Epithelial cell of umbilical artery (primary cell): ENCODE measurements at places on chromosomes 16 and 17. TPM values are rescaled to one million over a fixed set of nuclear protein-coding genes. Genes with fewer than 3 reads are reported as not detected.

TBC1D3 gene
- not detected in 2 replicates for total RNA-seq

ATF7IP2 gene
- total RNA-seq = 11.0 and 15.7 TPM in 2 replicates

MRM1 gene
- total RNA-seq = 5.8 and 7.0 TPM in 2 replicates

HP gene
- total RNA-seq = not detected in 2 replicates

EPN3 gene
- total RNA-seq = under 0.01 and 0.15 TPM in 2 replicates

OR2C1 gene
- total RNA-seq = 0.15 TPM in 1 of 2 replicates, not detected in the other

MYH10 gene
- total RNA-seq = 119 and 171 TPM in 2 replicates

SLC5A10 gene
- total RNA-seq = not detected in 2 replicates

TAT gene
- total RNA-seq = not detected in 2 replicates

CASKIN1 gene
- 0.32 TPM in 1 of 2 replicates, not detected in the other for total RNA-seq

CHD9NB gene
- 0.97 and 1.2 TPM in 2 replicates for total RNA-seq

CLDN6 gene
- not detected in 2 replicates for total RNA-seq

NGFR gene
- under 0.01 and 0.30 TPM in 2 replicates for total RNA-seq

ZP2 gene
- not detected in 2 replicates for total RNA-seq

CCDC43 gene
- total RNA-seq = 49.7 and 69.5 TPM in 2 replicates

UMOD gene
- not detected in 2 replicates for total RNA-seq

ADORA2B gene
- total RNA-seq = 11.4 and 19.3 TPM in 2 replicates
